ENCODE measurements at places on chromosomes 2 and 18.

- no peak for DNase-seq
These were observed 457.0 kb downstream of the METTL4 start for GRCh38 chr18:2114289-2114688.

DNA sequence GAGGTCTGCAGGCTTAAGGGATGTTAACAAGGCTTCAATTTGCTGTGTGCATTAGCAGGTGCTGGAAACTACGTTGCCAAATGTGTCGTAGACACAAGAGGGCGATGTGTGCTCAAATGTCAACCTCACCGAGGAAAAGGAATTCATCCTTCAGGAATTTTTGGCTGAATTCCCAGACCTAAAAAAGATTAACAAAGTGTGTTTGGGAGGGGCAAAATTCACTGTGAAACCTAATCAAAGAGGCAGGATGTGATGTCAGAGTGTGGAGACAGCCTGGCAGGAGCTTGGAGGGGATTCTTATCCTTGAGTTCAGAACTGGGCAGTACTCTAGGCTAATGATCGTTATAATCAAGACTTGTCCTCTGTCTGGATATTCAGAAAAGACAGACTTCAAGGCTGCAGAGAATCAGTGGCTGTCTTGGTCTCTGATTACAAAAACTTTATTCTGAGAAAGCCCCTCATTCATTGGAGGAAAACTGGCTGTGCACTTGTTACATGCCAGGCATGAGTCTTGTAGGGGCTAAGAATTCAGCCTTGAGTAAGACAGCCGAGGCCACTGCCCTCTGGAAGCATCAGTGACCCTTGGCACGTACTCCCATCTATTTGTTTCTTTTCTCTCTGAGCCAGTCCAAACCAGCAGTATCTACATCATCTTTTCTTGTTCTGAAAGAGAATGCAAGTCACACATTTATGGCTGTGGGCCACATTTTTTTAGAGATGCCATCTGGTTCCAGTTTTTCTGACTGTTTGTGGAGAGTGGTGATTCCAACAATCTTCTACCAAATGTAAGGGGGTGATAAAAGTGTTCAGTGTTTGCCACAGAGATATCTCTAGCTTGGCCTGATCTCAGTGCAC, 18.7 kb upstream of the SCYGR1 start:
- peak; percentile 5 for DNase-seq

- no peak for DNase-seq
These were observed 12.6 kb upstream of the LONRF2 start for GRCh38 chr2:100334929-100335328.

DNA sequence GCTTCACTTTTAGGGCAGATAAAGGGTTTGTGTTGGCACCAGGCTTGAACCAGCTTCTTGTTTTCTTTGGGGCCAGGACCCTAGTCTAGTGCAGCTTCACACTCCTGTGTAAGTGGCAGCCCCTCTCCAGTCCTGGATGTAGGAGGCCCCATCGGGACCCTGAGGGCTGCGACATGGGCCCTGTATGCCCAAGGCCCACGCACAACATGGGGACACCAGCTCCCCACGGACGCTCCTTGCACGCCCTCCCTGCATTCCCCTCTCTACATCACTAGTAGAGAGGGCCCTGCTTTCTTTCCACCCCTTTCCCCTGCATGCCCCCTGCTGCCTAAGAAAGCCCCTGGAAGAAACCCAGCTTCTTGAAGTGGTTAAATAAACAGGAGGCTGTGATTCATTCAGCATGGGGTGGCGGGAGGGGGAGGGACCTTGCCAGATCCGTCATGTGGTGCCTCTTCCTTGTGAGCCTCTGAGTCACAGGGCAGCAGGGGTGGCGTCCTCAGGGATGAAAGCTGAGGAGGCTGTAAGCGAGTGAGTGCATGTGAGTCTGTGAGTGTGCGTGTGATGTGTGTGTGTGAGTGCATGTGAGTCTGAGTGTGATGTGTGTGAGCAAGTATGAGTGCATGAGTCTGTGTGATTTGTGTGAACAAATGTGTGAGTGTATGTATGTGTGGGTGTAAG, 42.5 kb downstream of the COPS8 start:
- DNase-seq, result no peak
